Stimulated activated CD4-positive, alpha-beta T cell treated with anti-CD3 and anti-CD28 coated beads, Interleukin-1b, Interleukin-23, amount 100 ng/mL, for 24 hours (primary cell): ENCODE measurements at places on chromosomes 4 and X.

- DNase-seq: no peak
Observed at GRCh38 chr4:98574816-98575215, 83.6 kb downstream of the TSPAN5 start.

GRCh38 chr4:71765350-71765749 is 18.5 kb downstream of the GC start:
- no peak for DNase-seq

DNA sequence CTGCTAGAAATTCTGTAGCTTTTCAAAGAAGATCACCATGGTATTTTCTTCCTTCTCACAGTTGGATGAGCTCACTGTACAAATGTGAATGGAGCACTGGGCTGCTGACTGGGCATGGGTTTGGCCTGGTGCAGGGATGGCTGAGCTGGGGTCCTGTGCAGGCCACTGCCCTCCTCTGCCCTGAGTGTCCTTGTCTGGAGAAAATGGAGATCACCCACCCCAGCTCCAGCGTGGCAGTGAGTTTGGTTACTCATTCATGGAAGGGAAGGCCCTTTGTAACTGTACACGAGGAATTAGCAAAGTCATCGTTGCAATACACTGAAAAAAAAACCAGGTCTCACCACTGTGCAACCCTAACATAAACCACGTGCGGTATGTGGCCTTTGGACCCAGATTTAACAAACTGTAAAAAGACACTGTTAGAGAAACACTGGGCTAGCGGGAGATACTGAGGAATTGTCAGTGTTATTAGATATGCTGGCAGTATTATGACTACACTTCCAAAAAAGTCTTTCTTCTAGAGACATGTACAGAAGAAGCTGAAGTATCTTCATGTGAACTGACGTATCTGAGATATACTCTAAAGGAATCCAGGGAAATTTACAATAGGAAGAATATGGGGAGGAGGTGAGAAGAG is 16.1 kb upstream of the TBC1D14 start:
- no peak for DNase-seq

DNA sequence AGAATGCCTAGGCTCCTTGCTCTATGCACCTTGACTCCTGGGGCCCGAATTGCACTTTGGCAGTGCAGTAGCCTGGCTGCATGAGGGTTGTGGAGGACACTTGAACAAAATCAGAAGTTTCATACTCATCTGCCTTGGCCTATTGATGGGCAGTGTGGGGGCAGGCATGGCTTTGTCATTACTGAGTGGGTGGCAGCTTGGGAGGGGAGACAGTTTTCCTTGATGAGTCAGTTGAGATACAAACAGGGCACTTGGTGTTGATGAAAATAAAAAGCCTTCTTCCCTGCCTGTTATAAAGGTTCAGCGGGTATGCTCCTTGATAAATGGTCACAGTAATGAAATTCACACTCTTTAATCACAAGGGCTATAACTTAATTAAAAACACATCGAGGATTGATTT is 126.8 kb upstream of the MAMLD1 start:
- no peak for DNase-seq

DNA sequence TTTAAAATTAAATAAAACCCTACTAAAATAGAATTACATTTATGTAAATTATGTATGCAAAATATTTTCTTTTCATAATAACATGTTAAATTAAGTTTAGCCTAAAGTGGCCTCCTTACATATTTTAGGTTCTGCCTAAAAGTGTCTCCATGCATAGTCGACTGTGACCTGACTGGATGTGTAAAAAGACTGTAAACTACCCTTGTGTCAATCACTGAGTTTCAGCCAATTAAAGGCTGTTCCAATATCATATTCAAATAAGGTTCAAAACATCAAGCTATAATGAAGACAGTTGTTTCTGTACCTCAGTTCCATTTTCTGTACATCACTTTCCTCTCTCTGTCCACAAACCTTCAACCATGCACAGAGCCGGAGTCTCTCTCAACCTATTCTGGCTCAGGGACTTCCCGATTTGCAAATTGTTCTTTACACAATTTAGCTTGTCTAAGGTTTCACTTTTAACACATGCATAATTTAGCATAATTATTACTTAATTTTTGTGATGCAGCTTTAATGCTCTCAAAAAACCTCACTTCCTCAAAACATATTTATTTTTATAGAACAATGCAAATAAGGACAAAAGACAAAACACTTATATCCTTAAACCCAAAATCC is 60.1 kb downstream of the SH3RF1 start:
- DNase-seq: no peak

- DNase-seq: no peak
Observed at GRCh38 chr4:40811956-40812355, 62.2 kb downstream of the NSUN7 start.

- DNase-seq: no peak
Observed at GRCh38 chr4:169064296-169064695, 54.2 kb upstream of the CBR4 start.

- no peak for DNase-seq
Observed at GRCh38 chrX:134374294-134374693, 85.7 kb upstream of the HPRT1 start.

DNA sequence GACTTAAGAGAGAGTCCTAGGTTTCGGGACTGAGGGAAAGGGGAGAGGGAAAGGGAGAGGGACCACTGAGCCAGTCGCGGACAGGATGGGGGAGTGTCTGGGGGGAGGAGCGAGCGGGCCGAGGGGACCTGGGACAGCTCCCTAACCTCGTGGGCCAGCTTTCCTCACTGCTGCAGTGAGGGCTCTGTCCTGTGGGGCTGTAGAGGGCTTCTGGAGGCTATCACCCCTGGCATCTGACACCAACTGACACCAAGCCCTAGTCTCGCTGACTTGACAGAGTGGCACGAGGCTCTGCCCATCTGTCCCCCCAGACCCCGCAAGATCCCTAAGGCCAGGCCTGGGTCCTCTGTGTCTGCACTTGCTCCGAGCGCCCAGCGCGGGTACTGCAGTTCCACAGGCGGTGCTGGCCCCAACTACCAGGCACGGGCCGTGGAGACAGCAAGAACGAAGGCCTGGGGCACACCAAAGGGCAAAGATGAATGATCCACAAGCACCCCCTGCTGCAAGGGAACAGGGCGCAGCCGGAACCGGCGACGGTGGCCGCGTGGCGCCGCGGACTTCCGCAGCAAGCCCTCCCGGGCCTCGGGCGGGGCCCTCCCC is 465 bp downstream of the HAUS7 start:
- peak; percentile 7 for DNase-seq

DNA sequence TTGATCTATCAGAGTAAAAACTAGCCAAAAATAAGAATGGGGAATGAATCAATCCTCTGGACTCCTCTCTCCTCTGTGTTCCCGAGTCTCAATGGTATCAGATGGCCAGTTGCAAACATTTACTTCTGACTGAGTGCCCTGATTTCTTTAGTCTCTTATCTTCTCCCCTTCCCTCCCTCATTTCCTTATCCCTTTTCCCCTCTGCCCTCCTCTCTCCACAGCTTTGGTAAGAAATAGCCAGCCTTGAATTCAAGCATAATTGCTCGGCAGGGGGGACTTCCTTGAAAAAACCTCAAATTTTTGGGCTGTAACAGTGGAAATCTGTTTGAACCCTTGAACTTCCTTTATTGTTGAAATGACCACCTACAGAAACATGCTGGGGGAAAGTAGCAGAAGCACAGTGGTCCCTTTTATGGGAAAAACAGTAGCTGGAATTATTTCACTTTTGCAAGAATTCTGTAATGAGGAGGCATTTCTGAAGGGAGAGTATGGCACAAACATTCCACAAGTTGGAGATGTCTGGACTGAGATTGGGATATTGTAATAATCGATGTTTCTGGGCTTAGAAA is 40.3 kb downstream of the NHS start:
- DNase-seq: no peak

- no peak for DNase-seq
Observed at GRCh38 chrX:7082556-7082955, 65.0 kb upstream of the STS start.

DNA sequence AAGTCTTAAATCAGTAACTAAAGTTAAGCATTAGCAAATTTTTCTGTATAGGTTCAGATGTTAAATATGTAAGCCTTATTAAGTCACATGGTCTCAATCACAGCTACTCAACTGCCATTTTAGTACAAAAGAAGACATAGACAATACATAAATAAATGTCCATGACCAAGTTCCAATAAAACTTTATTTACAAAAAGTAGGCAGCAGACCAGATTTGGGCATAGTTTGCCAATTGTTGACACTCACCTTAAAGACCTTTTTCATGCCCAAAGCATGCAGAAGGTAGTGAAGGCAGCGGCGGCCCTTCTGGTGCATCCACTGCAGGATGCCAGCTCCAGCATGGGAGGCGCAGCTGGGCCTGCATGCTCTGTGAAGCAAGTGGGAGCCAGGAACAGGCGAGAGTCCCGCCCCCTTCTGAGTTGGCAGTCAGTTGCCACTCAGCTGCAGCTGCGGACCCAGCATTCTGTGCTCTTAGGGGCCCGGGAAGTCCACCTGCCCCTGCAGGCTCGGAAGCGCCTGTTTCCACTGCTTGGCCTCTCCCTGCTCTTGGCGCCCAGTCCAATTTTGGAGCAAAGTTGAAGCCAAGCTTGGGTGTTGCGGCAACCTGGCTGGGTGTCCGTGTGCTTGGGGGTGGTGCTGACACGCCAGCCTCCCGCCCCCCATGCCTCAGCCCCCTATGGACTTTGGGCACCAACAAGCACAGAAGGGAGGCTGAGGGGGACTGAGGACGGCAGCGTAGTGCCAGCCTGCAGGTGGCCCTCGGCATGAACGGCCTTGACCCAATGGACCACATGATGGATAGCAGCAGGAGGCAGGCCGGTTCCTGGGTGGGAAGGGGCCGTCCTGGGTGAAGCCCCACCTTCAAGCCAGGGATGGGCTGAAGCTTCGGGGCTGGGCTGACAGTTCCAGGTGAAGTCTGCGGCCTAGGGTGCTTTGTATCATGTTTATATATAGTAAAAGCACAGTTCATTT is 42.4 kb upstream of the PABPC4L start:
- DNase-seq: no peak

DNA sequence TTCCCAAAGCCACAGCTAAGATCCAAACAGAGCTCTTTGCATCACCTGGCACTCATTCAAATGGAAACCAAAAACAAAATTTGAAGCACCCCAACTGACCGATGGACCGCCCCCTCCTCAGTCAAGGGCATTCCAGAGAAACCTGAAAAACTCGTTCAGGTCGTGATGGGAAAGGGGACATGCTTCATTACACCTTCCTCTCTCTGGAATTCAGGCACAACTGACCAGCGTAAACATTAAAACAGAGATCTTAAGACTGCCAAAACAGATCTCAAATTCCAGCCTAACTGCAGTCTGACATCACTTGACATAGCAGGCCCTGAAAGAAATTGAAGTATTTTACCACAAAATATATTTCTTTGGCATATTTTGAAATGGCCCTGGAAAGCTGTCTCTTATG is 28.5 kb downstream of the PTTG2 start:
- no peak for DNase-seq

- no peak for DNase-seq
Observed at GRCh38 chrX:15465896-15466651, 27.1 kb downstream of the PIR start.

GRCh38 chr4:188455062-188455752 is 316.0 kb downstream of the TRIML1 start:
- DNase-seq: no peak

GRCh38 chrX:29762006-29762405 is 453.4 kb upstream of the MAGEB2 start:
- no peak for DNase-seq

DNA sequence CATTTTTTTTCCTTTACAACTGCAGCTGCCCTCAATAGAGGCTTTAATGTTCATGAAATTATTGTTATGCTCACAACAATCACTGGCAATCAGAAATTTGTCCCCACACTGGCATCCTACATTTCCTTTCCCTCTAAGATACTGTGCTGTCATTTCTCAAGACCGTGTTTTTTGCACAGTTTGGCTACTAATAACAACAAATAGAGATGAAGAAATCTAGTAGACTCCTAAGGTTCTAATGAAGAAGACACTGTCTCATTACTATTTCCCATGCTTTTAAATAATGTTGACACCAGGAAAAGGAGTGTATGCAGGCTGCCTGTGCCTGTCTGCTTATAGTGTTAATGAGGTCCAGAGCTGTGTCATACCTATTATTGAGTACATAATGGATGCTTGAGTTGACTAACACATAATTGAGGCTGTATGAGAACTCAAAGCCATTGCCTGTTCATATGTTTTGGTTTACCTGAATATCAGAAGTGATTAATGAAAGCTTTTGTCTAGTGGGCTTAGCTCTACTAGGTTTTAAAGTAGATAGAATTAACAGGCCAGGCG is 1.5 kb upstream of the EIF4E start:
- no peak for DNase-seq
